A549 treated with DMSO at 1 μM for 4 hours (cell line): ENCODE measurements at places on chromosomes 12 and 14. TPM values are rescaled to one million over a fixed set of nuclear protein-coding genes. Genes with fewer than 3 reads are reported as not detected.

The FGF23 gene
- total RNA-seq = not detected in 5 replicates

The ASB2 gene
- total RNA-seq = 1.4 to 4.1 TPM (median 1.9 TPM) in 5 replicates

The ZFYVE26 gene
- total RNA-seq = 6.1 to 7.1 TPM (median 6.2 TPM) in 5 replicates

The ANO4 gene
- 0.05 to 0.06 TPM (median 0.06 TPM) in 3 of 5 replicates, not detected in the others for total RNA-seq

The SIX4 gene
- total RNA-seq = 2.5 to 4.6 TPM (median 3.9 TPM) in 5 replicates

The TSPAN8 gene
- 0.10 to 0.12 TPM in 2 of 5 replicates, not detected in the others for total RNA-seq

The TROAP gene
- total RNA-seq = 81.0 to 101 TPM (median 83.0 TPM) in 5 replicates

The IL22 gene
- not detected in 5 replicates for total RNA-seq

The CLEC1A gene
- total RNA-seq = not detected in 5 replicates

The LRP1-AS gene
- total RNA-seq = not detected in 5 replicates

The SLC25A47 gene
- total RNA-seq = not detected in 5 replicates

The TECPR2 gene
- 6.7 to 9.6 TPM (median 8.3 TPM) in 5 replicates for total RNA-seq

The SERPINA5 gene
- 0.08 to 0.16 TPM (median 0.13 TPM) in 4 of 5 replicates, not detected in the other for total RNA-seq

The SOAT2 gene
- total RNA-seq = 0.10 to 0.26 TPM (median 0.19 TPM) in 5 replicates

The OVCH1 gene
- total RNA-seq = not detected in 5 replicates

The CLEC6A gene
- total RNA-seq = not detected in 5 replicates

The TEX52 gene
- not detected in 5 replicates for total RNA-seq
